Neuronal stem cell (in vitro differentiated cells): ENCODE measurements at places on chromosomes 3 and 15.

DNA sequence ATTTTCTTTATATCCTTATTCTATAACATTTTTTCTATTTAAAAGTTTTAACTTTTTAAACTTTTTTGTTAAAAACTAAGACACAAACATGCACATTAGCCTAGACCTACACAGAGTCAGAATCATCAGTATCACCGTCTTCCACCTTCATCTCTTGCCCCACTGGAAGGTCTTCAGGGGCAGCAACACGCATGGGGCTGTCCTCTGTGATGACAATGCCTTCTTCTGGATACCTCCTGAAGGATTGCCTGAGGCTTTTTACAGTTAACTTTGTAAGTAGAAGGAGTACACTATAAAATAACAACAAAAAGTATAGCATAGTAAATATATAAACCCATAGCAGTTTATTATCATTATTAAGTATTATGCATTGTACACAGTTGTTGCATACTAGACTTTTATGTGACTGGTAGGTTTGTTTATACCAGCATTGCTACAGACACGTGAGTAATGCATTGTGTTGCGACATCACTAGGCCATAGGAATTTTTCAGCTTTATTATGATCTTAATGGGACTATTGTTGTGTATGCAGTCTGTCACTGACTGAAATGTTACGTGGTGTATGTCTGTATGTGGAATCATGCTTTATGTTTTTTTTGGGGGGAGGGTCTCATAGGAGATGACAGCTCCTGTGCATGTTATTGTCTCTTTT, 18.2 kb downstream of the ATP1B3 start:
- DNase-seq = no peak
- H3K4me3 ChIP-seq = no peak overlapping the region
- peaks cover 21% of the 10 kb centered on the region for H3K36me3 ChIP-seq
- no peak overlapping the region for H3K27ac ChIP-seq

- H3K4me1 ChIP-seq = peaks cover 18% of the 10 kb centered on the region
- no peak overlapping the region for H3K4me3 ChIP-seq
- H3K36me3 ChIP-seq = peaks cover 10% of the 10 kb centered on the region
Measured at GRCh38 chr3:38000965-38001455, 10.4 kb downstream of the VILL start.

DNA sequence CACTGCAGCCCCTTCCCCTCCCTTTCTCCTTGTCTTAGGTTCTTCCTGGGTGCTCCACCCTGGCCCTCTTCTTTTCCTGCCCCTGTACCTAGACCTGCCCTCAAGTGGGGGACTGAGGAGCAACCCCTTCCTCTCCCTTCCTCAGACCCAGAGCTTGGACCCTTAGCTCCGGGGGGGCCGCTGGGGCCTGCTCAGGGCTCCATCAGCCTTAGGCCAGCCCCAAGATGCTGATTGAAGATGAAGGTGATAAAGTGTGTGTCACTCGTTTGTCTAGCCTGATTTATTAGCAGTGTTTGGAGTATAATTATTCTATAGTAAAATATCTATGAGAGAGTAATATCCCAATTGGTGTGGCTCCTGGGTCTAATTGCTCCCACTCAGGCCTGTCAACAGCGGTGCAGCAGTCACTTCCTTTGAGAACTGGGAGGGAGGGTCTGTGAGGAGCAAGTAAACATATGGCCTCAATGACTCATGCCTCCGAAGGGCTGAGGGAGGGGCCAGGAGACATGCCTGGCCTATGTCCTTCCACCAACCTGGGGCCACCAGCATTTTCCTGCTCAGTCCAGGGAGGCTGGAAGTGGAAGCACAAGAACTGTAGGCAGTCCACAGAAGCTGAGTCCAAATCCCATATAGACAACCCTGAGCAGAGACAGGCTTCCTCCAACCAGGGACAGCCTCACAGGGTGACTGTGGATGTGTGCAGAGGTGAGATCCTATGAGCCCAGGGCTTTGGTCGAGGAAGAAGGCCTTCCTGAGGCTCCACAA, 123.2 kb downstream of the DNAJB8 start:
- peaks cover 9% of the 10 kb centered on the region for H3K4me1 ChIP-seq
- no peak for DNase-seq

- no peak overlapping the region for H3K4me3 ChIP-seq
- H3K36me3 ChIP-seq = peaks cover 98% of the 10 kb centered on the region
- H3K4me1 ChIP-seq = no peaks in the 10 kb centered on the region
- H3K27me3 ChIP-seq = no peaks in the 10 kb centered on the region
Measured at GRCh38 chr3:66386925-66387650, 113.7 kb downstream of the LRIG1 start.

- no peaks in the 10 kb centered on the region for H3K27me3 ChIP-seq
- no peaks in the 10 kb centered on the region for H3K4me1 ChIP-seq
- no peak overlapping the region for H3K4me3 ChIP-seq
- H3K36me3 ChIP-seq = no peaks in the 10 kb centered on the region
- H3K27ac ChIP-seq = no peak overlapping the region
- DNase-seq = no peak
Measured at GRCh38 chr3:77618686-77619085, 578.8 kb downstream of the ROBO2 start.

- no peak overlapping the region for H3K4me3 ChIP-seq
- H3K27me3 ChIP-seq = no peaks in the 10 kb centered on the region
- H3K27ac ChIP-seq = no peak overlapping the region
Measured at GRCh38 chr15:82742134-82742533, 32.5 kb upstream of the AP3B2 start.

GRCh38 chr3:125280668-125281361, 68.3 kb upstream of the SLC12A8 start:
- no peaks in the 10 kb centered on the region for H3K4me1 ChIP-seq
- H3K36me3 ChIP-seq = no peaks in the 10 kb centered on the region
- H3K27ac ChIP-seq = no peak overlapping the region
- H3K4me3 ChIP-seq = no peak overlapping the region
- no peak for DNase-seq

DNA sequence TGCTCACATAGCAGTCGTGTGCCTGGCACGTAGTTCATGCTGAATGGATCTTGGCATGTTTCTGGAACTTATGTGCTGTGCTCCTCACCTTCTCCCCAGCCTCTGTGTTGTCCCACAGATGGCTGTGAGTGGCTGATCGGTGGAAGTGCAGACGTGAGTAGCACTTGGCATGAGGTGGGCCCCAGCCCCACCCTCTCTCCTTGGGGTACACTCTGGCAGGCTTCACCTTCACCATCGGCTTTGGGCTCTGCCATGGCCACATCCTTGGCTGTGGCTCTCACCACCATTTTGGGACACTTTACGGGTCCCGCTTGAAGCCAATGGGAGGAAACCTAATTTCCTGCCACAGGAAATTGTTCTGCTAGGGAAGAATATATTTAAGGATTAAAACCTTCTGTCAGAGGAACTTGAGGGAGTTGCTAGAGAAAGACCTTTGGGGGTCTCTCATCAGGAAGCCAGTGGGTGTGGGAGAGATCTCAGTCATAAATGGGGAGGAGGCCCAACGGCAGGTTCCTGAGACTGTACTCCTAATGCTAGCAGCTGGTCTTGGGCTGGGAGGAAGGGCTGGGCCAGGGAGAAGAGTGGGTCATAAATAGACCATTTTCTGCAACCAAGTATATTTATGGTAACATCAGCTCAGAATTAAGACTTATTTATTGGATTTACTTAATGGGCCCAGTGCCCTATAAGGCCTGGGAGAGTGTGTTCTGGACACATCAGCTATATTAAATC, 92.3 kb downstream of the SMAD3 start:
- no peak overlapping the region for H3K27ac ChIP-seq
- no peak overlapping the region for H3K4me3 ChIP-seq
- no peak for DNase-seq
- H3K27me3 ChIP-seq = no peaks in the 10 kb centered on the region
- no peaks in the 10 kb centered on the region for H3K36me3 ChIP-seq
- no peaks in the 10 kb centered on the region for H3K4me1 ChIP-seq

GRCh38 chr3:59424268-59425010, 374.6 kb upstream of the CFAP20DC start:
- no peak overlapping the region for H3K4me3 ChIP-seq
- DNase-seq = no peak
- no peaks in the 10 kb centered on the region for H3K27me3 ChIP-seq
- no peak overlapping the region for H3K27ac ChIP-seq

DNA sequence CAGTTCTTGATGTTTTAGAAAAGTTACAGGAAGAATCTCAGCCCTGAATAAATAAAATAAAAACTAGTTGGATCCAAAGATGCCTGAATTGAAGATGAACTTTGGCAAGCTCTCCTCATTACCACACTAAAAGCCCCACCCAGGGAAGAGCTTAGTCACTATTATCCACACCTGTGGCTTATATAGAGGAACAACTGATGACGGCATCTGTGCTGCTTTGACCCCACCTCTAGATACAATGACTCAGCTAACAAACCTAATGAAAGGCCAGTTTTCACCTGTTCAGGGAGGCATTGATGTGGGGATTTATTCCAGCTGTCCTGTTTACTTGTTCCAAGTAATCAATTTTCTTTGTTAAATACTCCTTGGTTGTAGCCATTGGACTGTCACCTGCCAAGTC, 604.7 kb upstream of the EPHA6 start:
- H3K4me1 ChIP-seq = no peaks in the 10 kb centered on the region
- no peaks in the 10 kb centered on the region for H3K36me3 ChIP-seq
- H3K27ac ChIP-seq = no peak overlapping the region
- DNase-seq = no peak
- H3K27me3 ChIP-seq = no peaks in the 10 kb centered on the region
- H3K4me3 ChIP-seq = no peak overlapping the region

DNA sequence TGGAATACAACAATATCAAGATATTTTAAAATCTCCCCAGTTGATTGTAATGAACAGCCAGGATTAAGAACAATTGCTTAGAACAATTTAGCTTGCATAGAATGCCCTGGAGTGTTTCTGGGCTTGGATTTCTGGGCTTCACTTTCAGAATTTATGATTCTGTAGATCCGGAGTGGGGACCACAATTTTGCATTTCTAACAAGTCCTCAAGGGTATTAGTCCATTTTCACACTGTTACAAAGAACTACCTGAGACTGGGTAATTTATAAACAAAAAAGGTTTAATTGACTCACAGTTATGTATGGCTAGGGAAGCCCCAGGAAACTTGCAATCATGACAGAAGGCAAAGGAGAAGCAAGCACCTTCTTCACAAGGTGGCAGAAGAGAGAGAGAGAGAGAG, 54.3 kb upstream of the MYRIP start:
- H3K4me1 ChIP-seq = no peaks in the 10 kb centered on the region
- H3K27ac ChIP-seq = no peak overlapping the region
- no peak overlapping the region for H3K4me3 ChIP-seq
- H3K27me3 ChIP-seq = no peaks in the 10 kb centered on the region
- DNase-seq = no peak
- H3K36me3 ChIP-seq = no peaks in the 10 kb centered on the region

DNA sequence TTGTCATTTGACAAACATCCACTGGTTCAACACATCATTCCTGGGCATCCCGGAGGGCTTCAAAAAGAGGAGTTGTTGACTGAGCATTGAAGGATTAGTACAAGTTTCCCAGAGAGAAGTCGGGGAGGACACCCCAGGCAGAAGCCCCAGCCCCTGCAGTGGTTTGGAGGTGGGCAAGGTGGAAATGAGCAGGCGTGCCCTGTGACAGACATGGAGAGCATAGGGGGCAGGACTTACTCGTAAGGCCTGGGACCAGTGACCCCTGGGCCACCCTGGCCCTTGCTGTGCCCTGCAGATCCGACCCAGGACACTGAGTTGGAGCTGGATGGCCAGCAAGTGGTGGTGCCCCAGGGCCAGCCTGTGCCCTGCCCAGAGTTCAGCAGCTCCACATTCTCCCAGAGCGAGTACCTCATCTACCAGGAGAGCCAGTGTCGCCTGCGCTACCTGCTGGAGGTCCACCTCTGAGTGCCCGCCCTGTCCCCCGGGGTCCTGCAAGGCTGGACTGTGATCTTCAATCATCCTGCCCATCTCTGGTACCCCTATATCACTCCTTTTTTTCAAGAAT, 5.9 kb downstream of the PARP3 start:
- H3K4me1 ChIP-seq = peaks cover 2% of the 10 kb centered on the region
- DNase-seq = no peak
- no peak overlapping the region for H3K27ac ChIP-seq
- H3K27me3 ChIP-seq = no peaks in the 10 kb centered on the region
- no peak overlapping the region for H3K4me3 ChIP-seq

DNA sequence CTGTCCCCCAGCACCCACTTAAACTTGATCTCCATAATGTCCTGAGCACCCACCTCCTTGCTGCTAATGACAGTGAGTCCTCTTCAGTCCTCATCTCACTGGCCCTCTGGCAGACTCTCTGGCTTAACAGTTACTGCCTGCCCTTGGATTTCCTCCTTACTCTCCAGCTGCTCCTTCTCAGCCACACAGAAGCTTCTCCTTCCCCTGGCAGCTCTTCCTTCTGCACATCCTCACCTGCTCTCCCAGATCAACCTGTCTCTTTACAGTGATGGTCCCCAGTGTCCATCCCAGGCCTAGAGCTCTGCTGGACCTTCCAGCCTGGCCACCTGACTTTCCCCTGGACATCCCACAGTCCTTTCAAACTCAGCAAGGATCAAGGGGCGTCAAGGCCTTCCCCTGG, 47.4 kb upstream of the SMAD3 start:
- no peak overlapping the region for H3K27ac ChIP-seq
- no peak for DNase-seq
- no peak overlapping the region for H3K4me3 ChIP-seq
- no peaks in the 10 kb centered on the region for H3K36me3 ChIP-seq
- H3K4me1 ChIP-seq = peaks cover 11% of the 10 kb centered on the region
- H3K27me3 ChIP-seq = no peaks in the 10 kb centered on the region

- H3K4me3 ChIP-seq = no peak overlapping the region
- H3K4me1 ChIP-seq = peaks cover 2% of the 10 kb centered on the region
- H3K36me3 ChIP-seq = no peaks in the 10 kb centered on the region
- DNase-seq = no peak
- no peaks in the 10 kb centered on the region for H3K27me3 ChIP-seq
Measured at GRCh38 chr15:27864086-27864485, 235.0 kb downstream of the OCA2 start.

- H3K4me1 ChIP-seq = peaks cover 4% of the 10 kb centered on the region
- H3K27me3 ChIP-seq = no peaks in the 10 kb centered on the region
- no peak overlapping the region for H3K4me3 ChIP-seq
- DNase-seq = no peak
- no peak overlapping the region for H3K27ac ChIP-seq
Measured at GRCh38 chr3:30226601-30227151, 379.7 kb upstream of the TGFBR2 start.

GRCh38 chr3:186453531-186453930, 90.6 kb downstream of the CRYGS start:
- H3K4me3 ChIP-seq = no peak overlapping the region
- H3K4me1 ChIP-seq = peaks cover 16% of the 10 kb centered on the region
- DNase-seq = no peak
- H3K27me3 ChIP-seq = no peaks in the 10 kb centered on the region
- H3K36me3 ChIP-seq = no peaks in the 10 kb centered on the region

GRCh38 chr15:73265536-73266153, 103.1 kb downstream of the HCN4 start:
- no peak overlapping the region for H3K27ac ChIP-seq
- no peaks in the 10 kb centered on the region for H3K4me1 ChIP-seq
- peaks cover 66% of the 10 kb centered on the region for H3K36me3 ChIP-seq
- H3K27me3 ChIP-seq = no peaks in the 10 kb centered on the region
